Epithelial cell of esophagus (primary cell): ENCODE measurements at places on chromosomes 1 and 21.

DNA sequence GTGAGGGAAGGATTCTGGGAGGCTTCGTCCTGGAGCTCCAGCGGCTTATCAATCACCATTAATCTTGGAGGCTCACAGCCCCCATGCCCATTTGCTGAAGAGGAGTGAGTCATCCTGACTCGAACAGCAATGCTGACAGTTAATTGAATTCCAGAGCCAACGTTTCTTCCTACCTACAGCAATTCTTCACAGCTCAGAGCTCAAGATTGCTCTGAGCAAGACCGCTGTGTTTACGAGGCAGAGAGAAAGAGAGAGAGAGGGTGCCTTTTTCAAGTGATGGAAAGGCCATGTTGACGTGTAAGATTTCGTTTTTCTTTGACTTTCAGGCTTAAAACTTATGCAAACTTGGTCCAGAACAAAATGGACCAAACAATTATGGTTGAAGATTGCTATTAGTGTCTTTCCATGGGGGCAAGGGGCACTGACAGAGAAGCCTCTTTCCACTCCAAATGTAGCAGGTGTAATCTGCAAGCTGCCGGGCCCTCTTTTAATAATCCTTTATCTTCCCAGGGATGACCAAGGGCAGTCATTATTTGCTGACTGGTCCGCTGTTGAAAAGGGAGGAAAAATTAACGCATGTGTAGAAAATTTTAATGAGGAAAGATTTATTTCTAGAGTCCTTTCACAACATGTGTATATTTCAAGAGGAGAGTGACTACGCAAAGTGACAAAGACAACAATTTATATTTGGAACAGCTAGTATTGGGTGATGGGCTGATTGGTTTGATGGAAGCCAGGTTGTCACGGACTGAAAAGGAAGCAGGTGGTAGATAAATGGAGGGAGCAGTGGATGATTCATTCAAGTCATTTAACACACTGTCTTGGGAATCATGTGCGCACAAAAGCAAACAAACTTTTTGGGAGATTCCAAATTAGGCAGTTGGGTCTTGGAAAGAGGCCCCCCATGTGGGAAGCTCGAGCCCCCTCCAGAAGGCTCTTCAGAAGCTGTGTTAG lies 136.1 kb upstream of the IRF2BP2 start:
- DNase-seq = peak; percentile 67

DNA sequence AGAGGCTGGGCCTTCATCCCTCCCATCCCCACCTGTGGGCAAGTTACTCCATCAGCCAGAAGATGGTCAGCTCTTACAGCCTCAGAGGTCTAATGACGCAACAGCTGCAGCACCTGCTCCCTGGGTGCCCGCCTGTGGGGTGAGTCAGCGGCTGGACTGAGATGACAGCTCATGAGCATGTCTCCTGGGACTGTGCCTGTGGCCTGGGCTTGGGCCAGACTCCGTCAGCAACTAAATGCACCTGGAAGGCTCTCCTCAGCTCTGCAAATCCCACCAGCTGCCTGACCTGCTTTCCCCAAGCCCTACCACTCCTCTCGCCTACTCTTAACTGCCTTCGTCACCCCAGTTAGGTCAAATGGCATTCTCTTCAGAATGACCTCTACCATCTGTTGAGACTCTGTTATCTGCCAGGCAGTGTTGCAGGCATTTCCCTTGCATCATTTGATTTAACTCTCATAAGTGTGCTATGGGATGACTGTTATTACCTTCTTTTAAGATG lies 47.7 kb downstream of the ETS2 start:
- DNase-seq = peak; percentile 97

DNA sequence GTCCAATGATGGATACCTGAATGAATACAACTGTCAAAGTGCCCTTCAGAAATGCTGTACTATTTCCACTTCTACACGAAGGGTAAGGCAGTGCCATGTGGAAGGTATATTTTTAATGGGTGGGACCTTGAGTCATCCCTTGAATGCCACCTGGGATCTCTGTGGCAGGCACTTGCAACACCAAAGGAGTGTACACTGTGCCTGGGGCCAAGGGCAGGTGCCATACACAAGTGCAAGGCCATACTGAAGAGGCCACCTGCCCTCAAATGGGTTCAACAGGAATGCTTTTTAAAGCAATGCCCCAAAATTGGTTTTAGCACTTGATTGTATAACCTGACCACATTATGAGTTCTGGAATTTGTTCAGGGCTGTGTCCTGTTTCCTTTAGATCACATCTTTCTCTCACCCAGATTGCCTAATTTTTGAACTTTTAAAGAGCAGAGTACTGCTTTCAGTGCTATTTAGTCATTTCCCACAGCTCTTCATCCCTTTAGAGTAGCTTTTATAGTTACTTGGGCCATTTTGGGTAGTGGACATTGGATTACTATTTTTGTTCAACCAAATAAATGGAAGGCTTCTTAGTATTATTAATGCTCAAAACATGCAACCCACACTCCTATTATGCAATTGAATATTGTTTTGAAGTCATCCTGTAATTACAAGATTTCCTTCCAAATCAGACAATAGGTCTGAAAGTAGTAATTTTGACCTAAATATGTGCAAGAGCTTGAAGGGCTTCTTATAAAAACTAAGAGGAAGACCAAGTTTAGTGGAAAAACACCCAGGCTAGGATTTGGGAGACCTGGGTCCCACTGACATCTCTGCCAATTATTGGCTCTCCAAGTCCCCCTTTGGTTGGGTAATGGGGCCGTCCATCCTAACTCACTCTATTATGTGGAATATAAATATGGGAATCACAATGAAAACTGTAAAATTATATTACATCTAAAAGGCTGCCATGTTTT lies 57.2 kb downstream of the LEPR start:
- peak; percentile 22 for DNase-seq

DNA sequence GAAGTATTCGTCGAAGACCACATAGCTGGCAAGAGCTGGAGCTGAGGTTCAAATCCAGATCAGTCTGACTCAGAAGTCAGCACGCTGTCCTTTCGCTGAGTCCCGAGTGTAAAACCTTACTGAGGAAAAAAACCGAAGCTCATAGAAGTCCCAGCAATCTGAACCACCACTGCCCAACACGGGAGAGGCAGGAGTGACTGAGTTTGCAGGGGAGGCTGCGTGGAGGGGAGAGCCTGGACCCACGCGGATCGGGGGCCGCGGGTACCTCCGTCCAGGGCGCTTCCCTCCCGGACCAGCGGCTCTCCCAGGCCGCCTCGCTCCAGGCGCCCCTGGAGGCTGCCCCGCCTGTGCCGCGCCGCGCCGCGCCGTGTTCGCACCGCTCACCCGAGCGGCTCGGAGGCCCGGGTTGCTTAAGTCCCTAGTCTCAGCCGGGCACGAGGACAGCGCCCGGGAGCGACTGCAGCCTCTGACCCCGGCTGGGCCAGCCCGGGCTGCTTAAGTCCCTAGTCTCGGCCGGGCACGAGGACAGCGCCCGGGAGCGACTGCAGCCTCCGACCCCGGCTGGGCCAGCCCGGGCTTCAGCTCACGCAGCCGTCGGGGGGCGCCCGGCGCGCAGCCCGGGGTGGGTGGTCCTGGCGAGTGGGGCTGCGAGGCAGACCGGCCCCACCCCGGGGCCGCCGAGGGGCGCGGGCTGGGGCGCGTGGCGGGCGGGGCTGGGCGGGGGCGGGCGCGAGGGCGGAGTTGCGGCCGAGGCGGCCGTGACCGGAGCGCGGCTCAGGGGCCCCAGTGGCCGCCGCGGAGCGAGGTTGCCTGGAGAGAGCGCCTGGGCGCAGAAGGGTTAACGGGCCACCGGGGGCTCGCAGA lies at the start of gene ADAMTSL4:
TSS of gene ADAMTSL4 (plus strand) at position 777 of the 864 bp plus-strand sequence. CDS start 2,881 bp downstream, outside the sequence.
- peak; percentile 62 for DNase-seq

DNA sequence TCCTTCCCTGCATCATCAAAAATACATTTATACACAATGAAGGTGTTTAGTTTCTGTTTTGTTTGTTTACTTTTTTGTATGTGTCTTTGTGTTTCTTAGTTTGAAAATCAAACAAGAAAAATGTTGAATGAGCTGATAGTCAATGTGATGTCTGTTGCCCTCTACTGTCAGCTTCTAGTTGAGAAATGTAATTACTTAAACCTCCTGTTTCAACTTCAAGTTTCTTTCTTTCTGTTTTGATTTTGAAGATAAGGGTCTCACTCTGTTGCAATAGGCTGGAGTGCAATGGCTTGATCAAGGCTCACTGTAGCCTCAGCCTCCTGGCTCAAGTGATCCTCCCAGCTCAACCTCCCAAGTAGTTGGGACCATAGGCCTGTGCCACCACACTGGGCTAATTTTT lies 37.5 kb downstream of the SPTA1 start:
- no peak for DNase-seq

DNA sequence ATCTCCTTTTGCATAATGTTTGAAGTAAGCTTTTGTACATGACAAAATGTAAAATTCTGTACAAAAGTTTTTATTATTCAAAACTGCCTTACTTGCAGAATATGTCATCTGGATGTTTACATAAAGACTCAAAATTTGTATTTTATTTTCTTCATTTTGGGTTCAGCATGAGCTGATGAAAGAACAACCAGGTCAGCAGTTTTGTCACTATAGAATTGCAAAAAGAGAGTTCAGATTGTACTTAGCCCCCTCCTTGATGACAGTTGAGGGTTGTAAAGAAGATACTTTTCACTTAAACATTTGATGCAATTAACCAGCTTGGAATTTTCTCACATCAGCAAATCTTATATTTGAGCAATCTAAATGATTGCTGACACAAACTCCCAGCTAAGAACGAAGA lies 669.3 kb downstream of the PLA2G4A start:
- no peak for DNase-seq

DNA sequence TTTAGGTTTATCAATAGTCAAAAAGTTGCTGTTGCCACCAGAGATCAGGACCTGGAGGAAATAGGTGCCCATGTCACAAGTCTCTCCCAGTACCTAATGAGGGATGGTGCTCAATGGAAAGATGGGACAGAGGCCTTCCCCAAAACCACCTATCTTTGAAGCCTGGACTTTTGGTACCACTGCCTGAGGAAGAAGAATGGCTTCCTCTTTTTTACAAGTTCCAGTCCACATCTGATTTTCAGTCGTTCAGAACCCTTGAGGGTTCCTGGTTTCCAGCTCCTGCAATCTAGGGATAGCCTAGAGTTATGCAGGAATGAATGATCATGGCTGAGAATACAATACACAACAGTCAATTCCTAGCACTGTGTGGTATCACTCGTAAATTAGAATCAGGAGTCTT lies 5.7 kb downstream of the CATSPERE start:
- no peak for DNase-seq

DNA sequence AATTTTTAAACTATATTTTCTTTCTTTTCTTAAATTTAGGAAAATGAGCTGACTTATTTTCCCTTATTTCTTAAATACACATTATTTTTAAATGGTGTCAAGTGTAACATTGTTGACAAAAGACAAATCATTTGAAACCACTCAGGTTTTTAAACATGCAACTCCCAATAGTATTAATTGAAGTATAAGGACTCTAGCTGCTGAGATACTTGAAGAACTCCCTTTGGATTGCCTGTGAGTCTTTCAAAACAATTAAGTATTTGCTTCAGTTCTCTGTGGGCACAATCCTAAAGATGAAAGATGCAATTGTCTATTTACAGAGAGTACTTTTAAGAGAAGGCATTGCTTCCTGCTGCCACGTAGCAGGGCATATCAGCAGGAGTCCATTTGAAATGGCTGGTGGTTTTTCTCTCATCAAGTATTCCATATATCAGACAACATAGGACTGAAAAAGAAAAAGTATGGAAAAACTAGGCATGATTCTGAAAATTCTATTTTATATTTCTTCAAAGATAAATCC lies 373.4 kb downstream of the NEGR1 start:
- DNase-seq = no peak

- DNase-seq = no peak
Measured at GRCh38 chr1:2556678-2557481, 709 bp downstream of the TNFRSF14 start.

DNA sequence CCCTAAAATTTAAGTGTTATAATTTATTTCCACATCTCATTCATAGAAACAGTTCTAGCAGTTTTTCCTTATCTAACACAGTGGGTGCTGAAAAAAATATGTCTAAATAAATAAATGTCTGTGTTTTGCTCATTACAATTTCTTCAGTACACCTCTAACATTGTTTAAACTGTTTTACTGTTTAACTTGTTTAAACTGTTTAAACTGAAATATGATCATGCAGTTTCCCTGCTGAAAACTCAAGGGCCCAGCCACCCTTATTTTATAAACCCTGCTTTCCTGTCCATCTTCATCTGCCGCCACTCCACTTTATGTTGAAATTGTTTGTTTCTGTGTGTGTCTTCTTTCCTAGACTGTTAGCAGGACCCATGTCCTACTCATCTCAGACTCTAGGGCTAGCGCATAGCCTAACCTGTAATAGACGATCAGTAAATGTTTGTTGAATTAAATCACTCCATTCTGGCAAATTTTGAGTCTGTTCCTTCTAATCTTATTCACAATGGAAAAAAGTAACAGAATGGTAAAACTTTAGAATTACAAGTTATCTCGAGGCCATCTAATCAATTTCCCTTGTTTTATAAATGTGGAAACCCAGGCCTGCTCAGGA lies 9.4 kb upstream of the PIK3C2B start:
- DNase-seq = no peak

- no peak for DNase-seq
Measured at GRCh38 chr1:17875171-17875881, 120.2 kb downstream of the ACTL8 start.

DNA sequence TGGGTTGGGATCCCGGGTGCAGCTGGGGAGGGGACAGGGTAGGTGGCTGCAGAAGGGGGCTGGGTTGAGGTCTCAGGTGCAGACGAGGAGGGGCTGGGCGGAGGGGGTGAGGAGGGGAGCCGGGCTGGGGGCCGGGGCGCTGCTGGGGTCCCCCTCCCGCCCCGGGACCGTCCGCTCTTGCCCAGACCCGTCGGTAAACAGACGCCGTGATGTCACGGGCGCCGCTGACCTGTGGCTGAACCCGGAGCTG lies 22.3 kb downstream of the DHRS3 start:
- no peak for DNase-seq

- DNase-seq = no peak
Measured at GRCh38 chr1:18347559-18347958, 133.2 kb upstream of the KLHDC7A start.

DNA sequence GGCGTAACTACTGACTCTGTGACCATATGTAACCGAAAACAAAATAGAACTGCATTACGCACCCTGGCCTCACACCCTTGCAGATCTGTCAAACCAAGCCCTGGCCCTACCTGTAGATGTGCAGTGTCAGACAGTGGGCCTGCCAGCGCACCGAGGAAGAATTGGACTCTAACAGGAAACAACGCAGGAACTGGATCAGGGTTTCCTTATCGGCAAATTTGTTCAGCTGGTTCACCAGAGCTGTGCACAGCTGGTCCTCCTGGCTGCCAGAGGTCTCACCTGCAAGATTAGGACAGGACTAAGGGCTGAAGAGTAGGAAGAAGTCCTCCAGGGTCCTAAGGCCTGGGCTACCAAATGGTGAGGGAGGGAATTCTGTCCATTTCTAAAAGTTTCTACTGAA lies 90.0 kb downstream of the UBR4 start:
- DNase-seq = no peak

- no peak for DNase-seq
Measured at GRCh38 chr1:117076648-117077047, 16.5 kb downstream of the TTF2 start.

GRCh38 chr1:175005085-175005783 lies 5.5 kb downstream of the CACYBP start:
- peak; percentile 21 for DNase-seq

DNA sequence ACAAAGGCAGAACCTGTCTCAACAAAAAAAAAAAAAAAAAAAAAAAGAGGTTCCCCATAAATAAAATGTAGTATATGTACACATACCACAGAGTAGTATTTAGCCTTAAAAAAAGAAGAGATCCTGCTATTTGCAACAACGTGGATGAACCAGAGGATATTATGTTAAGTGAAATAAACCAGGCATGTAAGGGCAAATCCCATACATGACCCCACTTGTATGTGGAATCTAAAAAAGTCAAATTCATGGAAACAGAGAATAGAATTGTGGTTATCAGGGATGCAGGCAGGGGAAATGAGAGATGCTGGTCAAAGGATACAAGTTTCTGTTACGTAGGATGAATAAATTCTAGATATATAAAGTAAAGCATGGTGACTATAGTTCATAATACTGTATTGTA lies 16.7 kb downstream of the SLC44A3 start:
- peak; percentile 66 for DNase-seq
